ENCODE measurements at places on chromosomes 7 and 10.

GRCh38 chr7:100890653-100891567, 1.4 kb upstream of the UFSP1 start:
- peak; percentile 48 for DNase-seq

GRCh38 chr7:127484954-127485353, 92.4 kb upstream of the ZNF800 start:
- no peak for DNase-seq

GRCh38 chr10:1947464-1948003, 210.2 kb upstream of the ADARB2 start:
- no peak for DNase-seq

DNA sequence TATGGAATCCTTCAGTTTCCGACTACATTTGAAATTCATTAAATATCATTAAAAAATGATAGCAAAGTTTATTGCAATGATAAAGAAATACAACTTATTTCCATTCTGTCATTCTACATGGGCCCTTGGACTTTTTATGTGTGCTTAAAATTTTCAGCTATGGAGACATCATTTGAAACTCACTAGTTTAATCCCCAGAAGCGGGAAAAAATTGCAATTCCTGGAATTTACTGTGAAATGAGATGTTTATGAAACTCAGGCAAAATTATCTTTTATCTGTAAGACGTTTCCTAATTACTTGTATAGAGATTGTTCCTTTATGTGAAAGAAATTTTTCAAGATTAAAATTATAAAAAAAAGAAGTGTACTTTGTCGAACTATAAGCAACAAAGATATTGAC, 213.4 kb downstream of the PARD3 start:
- DNase-seq = no peak

DNA sequence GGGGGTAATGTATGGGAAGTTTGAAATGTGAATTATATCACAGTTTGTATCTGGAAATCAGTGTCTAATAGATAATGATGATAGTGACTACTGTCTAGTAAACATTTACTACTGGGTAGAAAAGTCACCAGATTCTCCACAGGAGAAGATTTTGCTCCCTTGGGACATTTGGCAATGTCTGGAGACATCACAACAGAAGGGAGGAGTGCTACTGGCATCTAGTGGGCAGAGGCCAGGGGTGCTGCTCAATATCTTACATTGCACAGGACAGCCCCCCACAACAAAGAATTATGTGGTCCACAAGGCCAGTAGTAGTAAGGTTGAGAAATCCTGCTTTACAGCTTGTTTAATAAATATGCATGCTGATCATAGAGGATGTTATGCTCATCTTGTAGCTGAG, 92.3 kb upstream of the PRPS1L1 start:
- peak; percentile 38 for DNase-seq

DNA sequence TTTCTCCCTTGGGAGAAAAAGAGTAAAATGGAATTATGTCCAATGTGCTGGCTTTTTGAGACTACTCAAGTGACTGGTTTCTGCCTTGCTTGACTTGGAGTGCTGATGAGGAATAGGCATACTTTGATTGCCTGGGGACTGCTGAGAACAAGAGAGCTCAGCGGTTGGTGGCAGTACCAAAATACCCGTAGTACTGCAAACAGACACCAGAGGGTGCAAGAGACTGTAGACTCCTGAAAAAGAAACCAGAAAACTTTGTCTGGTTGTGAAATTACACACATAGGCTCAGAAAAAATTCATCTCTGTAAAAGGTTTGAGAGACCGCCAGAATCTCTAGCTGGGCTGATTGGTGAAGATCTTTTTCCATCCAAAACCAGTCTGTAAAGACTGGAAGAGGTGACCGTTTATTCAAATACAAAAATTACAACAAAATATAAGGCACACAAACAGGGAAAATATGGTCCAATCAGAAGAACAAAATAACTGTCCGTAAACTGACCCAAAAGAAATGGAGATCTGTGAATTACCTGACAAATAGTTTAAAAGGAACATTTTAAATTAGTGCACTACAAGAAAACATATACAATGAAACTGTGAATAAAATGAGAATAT, 18.5 kb downstream of the BICC1 start:
- peak; percentile 69 for DNase-seq

GRCh38 chr10:68606918-68607317, 46.8 kb downstream of the TET1 start:
- no peak for DNase-seq

GRCh38 chr7:4682621-4683042, 537 bp downstream of the FOXK1 start:
- DNase-seq = peak; percentile 36

DNA sequence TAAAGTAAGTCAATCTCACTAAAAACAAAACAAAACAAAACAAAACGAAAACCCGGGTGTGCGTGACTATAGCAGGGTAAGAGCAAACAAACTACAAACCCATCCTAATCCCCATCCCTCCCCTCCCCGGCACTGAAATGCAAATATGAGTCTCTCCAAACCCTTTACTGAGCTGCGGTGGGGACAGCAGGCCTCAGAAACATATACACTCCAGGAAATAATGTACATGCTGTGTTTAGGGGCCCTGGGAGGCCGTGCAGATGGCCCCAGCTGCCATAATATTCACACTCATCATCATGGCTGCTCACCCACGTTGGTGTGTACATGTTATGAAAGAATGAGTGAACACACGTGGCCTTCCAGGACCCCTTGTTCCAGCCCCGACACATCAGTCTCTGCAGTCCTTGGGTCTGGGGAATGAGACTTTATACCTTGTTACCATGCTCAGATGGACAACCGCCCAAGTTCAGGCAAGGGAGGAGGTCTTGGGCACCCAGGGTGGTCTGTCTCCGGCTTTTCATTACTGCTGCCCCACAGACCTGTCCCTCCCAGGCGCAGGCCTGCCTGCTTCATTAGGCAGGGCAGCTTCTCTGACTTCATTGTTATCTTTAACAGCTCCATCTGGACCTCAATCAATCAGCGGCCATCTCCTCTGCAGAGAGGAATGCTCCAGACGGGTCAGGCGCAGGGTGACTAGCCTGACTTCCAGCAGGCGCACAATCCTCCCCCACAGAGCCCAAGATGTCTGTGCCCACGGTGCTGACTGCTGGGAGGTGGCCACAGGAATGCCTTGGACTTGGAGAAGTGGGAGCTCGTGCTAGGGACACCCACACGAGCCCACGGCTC, 20.6 kb downstream of the HSPA12A start:
- no peak for DNase-seq

- no peak for DNase-seq
These were observed 2.0 kb upstream of the PITX3 start for GRCh38 chr10:102243309-102243708.

DNA sequence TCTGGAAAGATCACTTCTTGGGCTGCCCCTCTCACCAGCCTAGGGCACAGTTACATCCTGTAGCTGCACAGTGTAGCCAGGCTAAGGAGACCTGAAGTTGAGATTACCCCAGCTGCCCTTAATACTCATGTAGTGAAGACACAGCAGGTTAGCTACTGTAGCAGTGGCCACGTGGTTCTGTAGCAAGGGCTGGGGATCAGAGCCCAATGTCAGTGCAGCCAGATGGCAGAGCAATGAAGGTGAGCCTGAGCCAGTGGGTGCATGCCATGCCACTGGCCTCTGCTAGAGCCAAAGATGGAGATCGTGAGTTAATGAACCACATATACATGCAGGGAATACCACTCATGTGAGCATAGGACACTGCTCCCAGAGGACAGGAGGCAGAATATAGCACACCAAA, 15.5 kb downstream of the AMPH start:
- no peak for DNase-seq

DNA sequence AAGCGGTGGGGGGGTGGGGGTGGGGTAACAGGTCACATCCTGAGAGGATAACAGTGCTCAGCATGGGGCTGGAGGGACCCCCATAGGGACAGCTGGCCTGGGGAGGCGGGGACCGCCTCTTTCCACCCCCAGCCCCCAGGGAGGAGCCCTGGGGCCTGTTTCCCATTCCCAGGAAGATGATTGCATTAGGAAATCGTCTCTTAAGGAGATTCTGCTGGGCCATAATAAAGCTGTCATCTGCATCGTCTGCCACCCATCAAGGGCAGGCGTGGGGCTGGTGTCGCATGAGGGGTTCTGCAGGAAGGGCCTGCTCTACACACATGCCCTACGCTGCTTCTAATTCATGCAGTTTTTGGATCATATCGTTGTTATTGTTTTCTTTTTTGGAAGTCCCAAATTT, 17.2 kb downstream of the RET start:
- no peak for DNase-seq

GRCh38 chr10:44419790-44420549, 35.1 kb upstream of the CXCL12 start:
- no peak for DNase-seq

- DNase-seq = no peak
These were observed 13.6 kb downstream of the SNX10 start for GRCh38 chr7:26305090-26305868.

DNA sequence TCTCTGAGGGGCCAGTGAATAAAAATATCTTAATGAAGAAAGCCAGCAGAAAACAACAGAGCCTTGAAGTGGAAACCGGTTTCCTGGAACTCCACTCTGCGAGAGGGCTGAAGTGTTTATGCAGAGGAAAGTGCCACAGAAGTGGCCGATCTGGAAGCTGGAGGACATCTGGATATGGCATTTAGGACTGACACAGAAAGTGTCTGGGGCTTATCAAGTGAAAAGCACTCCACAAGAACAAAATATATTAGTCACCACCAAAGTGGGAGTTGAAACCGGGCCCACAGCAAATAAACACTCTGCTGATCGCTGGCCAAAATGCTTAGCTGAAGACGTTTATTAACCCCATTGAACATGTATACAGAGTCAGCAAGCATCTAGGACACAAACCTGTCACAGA, 7.8 kb downstream of the NOD1 start:
- no peak for DNase-seq

- no peak for DNase-seq
These were observed 461.7 kb upstream of the GALNT17 start for GRCh38 chr7:70670288-70670687.

- DNase-seq = no peak
These were observed 13.8 kb downstream of the CYP3A5 start for GRCh38 chr7:99666013-99666395.

- DNase-seq = no peak
These were observed 10.4 kb downstream of the CHRM2 start for GRCh38 chr7:136878878-136879277.

- DNase-seq = no peak
These were observed 23.5 kb upstream of the FAM180A start for GRCh38 chr7:135771961-135772638.

- no peak for DNase-seq
These were observed 6.4 kb upstream of the NT5C2 start for GRCh38 chr10:103199488-103199887.

DNA sequence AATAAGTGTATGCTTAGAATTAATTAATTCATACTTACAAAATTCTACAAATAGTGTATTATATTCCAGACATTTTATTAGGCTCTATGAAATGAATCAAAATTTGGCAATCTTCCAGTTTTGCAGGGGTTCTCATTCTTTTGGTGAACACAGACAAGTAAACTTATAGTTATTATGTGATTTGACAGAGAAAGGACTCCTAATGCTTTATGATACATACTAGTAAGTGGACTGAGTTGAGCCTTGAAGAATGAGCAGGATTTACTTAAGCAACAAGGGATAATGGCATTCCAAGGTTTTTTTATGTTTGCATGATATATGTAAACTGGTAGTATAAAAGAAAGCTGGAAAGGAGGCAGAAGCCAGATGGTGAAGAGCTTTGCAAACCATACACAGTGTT, 145.7 kb upstream of the FERD3L start:
- DNase-seq = no peak

GRCh38 chr7:41584746-41585145, 118.1 kb downstream of the INHBA start:
- DNase-seq = no peak

DNA sequence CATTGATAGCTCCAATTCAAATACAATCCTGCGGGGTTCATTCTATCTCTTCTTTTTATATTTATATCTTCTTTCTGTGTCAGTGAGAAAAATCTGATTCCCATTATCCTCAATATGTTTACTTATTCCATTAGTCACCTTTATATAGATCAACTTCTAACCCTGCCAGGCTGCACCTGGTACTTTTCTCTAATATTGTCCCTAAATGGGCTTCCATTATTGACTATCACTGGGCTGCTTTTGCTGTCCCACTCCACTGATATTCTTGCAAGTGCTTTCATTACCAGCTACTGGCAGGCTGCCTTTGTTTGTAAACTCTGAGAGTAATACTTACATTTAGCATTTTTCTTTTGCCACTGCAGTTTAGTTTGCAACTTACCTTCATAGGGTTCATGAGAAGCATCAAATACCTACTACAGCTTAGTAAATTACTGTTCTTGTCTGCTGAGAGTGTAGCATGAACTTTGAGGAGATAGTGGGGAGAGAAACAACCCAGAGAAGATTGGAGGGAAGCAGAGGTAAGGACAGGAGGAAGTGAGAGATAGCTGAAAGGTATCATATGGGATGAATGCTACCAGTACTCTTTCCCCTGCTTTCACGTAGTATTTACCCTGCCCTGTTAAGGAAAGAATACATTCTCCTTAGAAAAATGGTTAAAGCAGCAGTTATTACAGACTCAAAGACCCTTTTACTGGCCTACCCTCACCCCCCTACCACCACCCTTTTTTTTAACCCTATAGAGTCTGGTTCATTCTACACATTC, 119.1 kb downstream of the PHTF2 start:
- no peak for DNase-seq

GRCh38 chr10:4372601-4373000, 453.4 kb upstream of the AKR1E2 start:
- no peak for DNase-seq

- DNase-seq = no peak
These were observed 199.7 kb downstream of the MLLT10 start for GRCh38 chr10:21733710-21734109.

GRCh38 chr7:47492716-47493325, 89.1 kb downstream of the TNS3 start:
- DNase-seq = no peak

GRCh38 chr7:36185756-36186155, 32.7 kb downstream of the EEPD1 start:
- DNase-seq = no peak

DNA sequence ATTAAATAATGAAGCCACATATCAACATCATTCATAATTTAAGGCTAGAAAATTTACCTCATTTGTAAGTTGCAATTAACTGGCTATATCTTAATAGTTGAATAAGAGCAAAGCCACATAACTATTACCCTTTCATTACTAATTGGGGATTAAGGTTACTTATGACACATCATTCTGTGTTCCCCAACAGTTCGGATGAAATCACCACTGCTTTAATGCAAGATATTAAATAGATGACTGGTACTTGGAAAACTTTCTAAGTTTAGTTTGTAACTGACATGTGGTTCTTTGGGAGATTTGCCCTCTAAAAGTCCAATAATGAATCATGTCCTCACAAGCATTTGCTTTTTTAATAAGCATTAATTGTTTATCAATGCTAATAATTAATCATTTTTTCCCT, 109.1 kb downstream of the MTERF1 start:
- no peak for DNase-seq
